Bronchial epithelial cell (primary cell): ENCODE measurements at places on chromosomes 7 and 10.

DNA sequence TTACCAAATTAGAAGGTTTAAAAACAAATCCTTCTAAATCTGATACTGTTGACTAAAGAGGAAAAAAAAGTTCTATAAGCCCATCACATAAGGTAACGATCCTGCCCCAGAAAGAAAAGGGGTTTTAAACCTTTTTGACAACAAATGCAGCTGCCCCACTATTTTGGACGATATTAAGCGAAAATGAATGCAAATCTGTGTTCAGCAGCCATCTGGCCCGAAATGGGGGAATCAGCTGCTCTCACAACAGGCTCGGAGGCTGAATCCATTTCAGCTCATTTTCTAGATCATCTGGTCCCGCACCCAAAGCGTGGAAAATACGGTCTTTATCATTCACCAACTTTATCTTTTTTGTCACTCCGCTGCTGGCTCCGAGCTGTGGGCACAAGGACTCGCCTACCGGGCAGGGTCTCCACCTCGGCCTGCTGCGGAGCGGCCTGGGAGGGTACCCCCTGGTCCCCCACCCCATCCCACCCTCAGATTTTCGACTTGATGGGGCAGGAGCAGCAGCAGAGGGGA lies 2.4 kb upstream of the EBF3 start:
- DNase-seq, result no peak

DNA sequence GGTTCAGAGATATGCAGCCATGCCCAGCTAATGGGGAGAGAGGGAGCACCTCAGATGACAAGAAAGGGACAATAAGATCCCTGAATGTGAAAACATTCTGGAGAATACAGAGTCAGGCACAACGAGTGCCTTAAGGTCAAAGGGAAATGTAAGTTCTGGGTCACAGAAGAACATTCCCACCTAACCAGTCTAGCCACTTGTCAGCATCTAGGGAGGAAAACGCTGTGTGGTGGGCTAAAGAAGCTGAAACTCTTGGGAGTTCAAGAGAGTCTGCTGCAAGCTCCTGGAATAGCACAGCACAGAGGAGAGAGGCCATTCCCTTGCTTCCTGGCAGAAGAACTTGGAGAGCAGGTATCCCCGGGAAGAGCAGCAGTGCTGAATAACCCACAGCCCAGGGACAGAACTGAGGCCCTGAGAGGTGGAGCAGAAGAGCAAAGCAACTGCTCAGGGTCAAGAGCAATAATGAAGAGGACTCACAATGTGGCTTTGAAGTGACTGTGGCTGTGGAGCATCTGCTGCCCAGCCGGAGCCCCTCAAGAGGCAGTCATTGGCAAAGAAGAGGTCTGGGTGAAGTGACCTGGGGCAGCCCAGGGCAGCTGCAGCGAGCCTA lies 182.3 kb downstream of the NPSR1 start:
- no peak for DNase-seq

GRCh38 chr7:14191686-14192098 lies 202.2 kb upstream of the ETV1 start:
- peak; percentile 73 for DNase-seq

DNA sequence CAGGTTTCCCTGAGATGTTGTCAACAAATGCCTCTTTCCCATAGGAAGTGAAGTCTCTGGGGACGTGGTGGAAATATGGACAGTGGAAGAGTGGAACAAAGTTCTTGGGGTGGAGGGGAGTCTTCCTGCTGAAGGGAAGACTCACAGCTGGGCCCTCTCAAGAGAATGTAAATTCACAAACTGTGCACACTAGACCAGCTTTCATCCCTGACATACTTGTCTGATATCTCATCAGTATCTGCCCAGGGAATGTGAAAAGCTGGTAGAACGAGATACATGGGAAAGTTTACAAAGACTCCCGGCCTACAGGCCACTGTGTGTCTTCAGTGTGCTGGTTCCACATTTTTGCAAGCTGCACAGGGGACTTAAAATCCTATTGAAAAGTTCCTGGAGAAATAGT lies 16.7 kb upstream of the CCDC3 start:
- DNase-seq, result peak; percentile 41

- peak; percentile 95 for DNase-seq
These were observed 71.3 kb downstream of the CREB3L2 start for GRCh38 chr7:137930581-137930980.

- no peak for DNase-seq
These were observed 4.5 kb upstream of the AIFM2 start for GRCh38 chr10:70137135-70137534.

DNA sequence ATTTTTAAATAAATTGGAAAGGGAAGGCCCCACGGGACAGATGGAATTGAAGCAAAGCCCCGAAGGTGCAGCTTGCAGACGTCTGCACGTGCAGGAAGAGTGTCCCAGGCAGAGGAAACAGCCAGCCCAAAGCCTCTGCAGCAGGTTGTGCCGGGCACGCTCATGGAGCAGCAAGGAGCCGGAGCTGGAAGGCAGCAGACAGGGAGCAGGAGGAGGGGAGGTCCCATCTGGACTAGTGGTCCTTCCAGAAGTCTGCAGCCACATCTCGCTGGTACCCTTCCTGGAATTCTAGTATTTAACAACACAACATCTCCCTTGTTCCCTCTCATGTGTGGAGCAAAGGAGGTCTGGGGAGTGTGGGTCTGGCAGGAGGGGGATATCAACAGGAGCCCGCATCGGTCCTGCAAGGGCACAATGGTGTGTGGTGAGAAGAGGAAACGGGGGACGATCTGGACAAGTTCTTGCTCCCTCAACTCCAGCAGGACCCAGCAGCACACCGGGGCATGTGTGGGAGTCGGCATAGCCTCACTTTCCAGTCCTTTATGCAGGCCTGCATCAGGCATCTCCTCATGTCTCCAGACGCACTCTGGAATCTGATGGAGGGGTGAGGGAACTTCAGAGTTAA lies 169.3 kb downstream of the GRID1 start:
- DNase-seq, result no peak

GRCh38 chr10:104581884-104582601 lies 59.0 kb upstream of the SORCS3 start:
- peak; percentile 88 for DNase-seq

DNA sequence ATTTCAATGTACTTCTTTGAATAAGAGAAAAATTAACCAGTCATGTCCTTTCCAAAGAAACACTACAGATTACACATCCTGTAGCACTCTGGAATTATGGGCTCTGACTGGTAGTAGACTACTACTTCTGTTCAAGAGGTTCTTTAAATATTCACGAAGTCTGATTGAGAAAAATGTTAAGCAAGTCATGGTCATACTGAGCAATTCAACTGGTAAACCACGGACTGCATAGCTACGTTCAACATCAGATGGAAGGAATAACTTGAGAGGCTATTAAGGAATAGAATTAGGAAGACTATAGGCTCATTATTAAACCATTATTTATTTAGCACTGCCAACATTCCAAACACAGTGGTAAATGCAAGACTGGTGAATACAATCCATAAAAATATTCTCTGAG lies 160.8 kb downstream of the IMMP2L start:
- no peak for DNase-seq

DNA sequence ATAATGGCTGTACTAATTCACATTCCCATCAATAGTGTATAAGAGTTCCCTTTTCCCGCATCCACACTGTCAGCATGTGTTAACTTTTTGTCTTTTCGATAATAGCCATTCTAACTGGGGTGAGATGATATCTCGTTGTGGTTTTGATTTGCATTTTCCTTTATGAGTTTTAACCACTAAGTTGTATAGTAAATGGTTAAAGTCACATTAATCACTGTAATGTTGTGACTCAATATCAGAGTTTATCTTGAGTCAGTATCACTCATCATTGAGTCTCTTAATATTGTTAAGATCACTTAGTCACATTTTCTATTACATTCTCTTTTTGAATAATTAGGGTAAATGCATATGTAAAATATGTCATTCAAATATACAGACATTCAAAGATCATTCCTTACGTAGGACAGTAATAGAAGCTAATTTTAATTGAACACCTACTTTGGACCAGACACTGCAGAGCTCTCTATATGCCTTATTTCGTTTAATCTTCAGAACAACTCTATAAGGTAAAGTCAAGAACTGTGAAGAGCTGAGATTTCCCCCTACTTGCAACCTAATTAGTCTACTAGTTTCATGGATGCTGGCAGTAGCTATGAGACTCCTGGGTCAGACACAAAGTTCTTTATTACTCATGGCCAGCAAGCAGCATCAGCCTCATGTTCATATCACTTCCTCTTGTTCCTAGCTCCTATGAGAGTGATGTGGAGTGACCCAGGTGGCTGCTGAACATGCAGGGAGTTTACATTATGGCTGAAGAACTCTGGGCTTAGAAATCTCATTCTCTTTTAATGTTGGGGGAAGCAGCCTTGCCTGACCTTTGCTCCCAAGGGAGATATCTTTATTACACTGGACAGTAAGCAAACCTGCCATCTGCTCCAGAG lies 30.5 kb downstream of the CREB5 start:
- peak; percentile 75 for DNase-seq

- no peak for DNase-seq
These were observed 174.4 kb downstream of the CTNNA3 start for GRCh38 chr10:67521546-67521945.

DNA sequence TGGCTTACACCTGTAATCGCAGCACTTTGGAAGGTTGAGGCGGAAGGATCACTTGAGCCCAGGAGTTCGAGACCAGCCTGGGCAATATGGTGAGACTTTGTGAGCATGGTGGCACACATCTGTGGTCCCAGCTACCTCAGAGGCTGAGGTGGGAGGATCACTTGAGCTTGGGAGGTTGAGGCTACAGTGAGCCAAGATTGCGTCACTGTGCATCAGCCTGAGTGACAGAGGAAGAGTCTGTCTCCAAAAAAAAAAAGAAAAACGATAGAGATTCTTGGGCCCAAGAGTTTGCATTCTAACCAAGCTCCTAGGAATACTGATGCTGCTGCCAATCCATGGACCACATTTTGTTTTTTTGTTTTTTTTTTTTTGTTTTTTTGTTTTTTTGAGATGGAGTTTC lies 12.1 kb downstream of the MYOZ1 start:
- no peak for DNase-seq

- DNase-seq, result no peak
These were observed 76.5 kb downstream of the ITIH5 start for GRCh38 chr10:7590271-7590670.

- no peak for DNase-seq
These were observed 14.7 kb downstream of the PPP2R2D start for GRCh38 chr10:131915484-131915883.

DNA sequence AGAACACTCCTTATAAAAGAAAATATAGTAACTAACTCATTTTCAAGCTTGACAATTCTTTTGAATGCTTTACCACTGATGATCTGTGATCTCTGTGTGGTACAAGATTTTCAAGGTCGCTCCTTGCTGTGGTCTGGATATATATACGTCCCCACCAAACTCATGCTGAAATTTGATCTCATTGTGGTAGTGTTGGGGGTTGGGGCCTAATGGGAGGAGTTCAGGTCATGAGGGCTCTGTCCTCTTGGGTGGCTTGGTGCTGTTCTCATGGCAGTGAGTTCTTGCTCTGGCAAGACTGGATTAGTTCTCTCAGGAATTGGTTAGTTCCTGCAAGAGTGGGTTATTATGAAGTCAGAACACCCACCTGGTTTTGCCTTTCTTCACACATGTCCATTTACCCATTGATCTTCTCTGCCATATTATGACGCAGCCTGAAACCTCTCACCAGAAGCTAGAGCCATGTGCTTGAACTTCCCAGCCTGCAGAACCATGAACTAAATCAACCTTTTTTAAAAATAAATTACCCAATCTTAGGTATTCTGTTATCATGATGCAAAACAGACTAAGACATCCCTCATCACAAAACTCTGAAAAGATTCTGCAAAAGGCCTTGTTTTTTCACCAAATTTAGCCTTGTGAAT lies 8.3 kb upstream of the EDRF1 start:
- no peak for DNase-seq

DNA sequence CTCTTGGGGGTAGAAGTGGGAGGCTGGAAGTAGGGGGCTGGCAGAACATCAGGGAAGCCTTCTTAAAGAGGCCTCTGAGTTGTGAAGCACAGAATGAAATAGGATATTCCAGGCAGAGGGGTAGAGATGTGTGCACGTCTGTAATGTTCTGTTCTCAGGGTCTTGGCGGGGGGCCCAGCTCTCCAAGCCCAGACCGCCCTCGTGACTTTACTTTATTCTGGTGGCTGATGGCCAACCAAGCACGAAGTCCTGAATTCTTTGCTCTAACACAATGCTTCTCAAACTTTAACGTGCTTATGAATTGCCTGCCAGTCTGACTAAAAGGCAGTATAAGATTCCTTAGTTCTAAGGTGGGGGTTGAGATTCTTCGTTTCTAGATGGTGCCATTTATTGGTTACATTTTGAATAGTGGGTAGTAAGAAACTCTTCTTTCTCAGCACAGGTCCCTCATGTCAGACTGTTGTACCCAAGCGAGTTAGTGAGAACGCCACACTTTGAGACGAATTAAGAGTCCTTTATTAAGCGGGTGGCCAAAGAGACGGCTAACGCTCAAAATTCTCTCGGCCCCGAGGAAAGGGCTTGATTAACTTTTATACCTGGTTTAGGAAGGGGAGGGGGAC lies 8.2 kb downstream of the PRXL2A start:
- DNase-seq, result no peak

GRCh38 chr7:151013733-151014497 lies 10.4 kb downstream of the ATG9B start:
- no peak for DNase-seq

DNA sequence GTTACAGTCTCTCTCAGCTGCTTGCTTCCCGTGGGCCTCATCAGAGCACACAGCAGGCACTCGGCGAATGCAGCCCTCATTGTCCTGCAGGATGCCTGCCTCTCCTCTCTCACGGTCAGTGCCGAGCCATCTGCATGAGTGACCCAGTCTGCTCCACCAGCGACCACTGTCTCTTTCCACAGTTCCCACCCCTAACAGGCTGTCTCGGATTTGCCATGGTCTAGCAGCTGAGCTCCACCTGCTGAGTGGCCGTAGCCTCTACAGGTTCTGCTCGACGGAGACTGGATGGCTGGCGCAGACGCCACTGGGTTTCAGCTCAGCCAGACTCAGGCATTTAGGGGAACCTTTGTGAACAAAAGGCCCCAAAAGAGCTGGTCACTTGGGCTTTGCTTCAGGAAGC lies 209.4 kb upstream of the FOXK1 start:
- no peak for DNase-seq

DNA sequence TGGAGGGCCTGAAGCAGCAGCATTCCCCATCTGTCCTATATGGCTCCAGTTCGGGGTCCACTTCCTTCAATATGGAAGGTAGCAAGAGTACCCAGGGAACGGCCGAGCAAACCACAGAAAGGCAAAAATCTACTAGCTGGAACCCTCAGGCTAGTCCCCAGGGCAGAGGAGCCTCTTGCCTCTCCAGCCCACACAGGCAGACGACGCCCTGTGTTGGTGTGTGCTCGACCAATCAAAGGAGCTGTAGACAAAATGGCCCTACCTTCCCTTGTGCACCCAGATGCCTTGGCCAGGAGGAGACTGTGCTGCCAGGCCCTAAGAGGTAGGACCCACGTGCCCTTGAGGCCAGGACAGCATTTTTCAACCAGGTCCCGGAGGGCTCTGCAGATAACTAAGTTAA lies 91.5 kb downstream of the FAM53B start:
- DNase-seq, result no peak

DNA sequence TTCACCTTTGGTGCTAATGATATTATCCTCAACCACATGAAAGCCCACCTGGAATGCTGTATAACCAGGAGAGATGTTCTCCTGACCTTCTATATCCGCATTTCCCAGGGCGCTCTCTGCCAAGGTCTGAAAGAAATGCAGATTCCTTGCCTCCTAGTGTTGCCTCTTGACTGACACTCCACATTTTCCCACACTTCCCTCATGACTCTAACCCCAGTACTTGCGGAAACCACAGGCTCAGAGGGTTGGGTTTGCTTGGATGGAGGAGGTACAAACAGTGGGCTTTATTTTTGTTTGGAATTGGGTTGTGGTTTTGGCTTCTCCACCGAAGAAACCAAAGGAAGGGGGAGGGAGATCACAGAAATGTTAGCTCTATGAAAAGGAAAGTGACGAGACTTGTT lies 222.9 kb upstream of the CELF2 start:
- DNase-seq, result peak; percentile 93
